NCI-H1694 (cell line): ENCODE measurements at places on chromosomes 2 and 18.

GRCh38 chr2:24830351-24830750 is 37.1 kb downstream of the CENPO start:
- DNase-seq: no peak

DNA sequence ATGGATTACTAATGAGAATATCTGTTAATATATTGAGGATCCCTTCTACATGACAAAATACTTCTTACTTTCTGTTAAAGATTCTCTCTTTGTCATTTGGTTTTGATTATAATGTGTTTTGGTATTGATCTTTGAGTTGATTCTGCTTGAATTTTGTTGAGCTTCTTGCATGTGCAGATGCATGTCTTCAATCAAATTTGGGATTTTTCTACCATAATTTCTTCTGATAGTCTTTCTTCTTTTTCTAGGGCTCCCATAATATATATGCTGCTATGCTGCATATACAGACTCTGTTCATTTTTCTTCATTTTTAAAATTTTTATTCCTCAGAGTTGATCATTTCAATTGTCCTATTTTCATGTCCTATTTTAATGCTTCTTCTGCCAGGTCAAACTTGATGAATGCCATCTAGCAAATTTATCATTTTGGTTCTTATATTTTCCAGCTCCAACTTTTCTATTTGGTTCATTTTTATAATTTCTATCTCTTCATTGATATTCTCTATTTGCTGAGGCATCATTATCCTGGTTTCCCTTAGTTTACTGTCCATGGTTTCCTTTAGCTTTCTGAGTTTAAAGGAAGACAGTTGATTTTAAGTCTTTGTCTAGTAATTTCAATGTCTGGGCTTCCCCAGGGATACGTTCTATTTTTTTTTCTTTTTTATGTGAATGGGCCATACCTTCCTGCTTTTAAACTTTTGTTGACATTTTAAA is 244.7 kb downstream of the WDPCP start:
- DNase-seq: no peak

DNA sequence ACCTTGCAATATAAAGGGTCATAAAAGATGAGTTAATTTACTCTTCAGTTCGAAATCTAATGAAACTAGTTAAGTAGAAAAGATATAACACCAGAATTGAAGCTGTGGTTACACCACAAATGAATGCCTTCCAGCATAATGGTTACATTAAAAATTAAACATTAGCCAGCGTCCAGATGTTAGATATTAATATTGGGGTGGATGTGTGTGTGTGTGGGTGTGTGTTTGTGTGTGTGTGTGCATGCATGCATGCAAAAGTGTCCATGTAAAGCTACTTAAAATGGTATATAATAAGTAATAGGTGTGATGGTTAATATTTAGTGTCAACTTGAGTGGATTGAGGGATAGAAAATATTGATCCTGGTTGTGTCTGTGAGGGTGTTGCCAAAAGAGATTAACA is 170.4 kb upstream of the FN1 start:
- DNase-seq: no peak

GRCh38 chr18:46278481-46279465 is 174.6 kb downstream of the HAUS1 start:
- no peak for DNase-seq

DNA sequence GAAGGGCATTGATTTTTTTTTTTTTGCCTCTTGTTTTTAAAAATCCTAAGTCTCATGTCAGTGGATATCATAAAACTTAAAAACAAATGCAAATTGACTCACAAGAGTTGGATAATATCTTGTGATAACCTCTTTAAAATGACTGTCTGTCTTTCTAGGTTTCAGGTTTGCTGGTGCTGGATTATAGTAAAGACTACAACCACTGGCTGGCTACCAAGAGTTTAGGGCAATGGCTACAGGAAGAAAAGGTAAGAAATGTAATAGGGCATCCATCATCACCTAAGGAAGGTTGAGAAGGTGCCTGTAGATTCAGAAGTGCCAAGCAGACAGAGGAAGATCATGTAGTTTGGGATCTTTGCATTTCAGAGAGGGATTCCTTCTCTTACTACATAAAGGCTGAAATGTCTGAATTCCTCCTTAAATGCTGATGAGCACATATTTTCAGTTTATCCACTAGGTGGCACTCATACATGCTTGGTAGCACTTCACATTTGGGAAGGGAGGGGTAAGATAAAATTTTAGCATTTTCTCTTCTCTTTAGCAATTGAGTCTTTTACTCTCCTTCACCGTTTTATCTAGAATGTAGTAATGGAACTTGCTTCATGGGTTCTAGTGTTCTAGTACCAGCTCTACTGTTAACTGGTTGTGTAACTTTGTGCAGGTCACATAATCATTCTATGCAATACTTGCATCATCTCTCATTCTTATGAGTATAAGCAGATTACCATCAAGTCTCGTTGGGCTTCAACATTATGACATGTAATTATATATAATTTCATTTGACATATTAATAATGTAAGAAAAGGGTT is 21.1 kb downstream of the CPS1 start:
- DNase-seq: peak; percentile 50
